ENCODE measurements at places on chromosomes 5 and 9.

GRCh38 chr9:1535051-1535450, 480.1 kb upstream of the SMARCA2 start:
- DNase-seq = no peak

- DNase-seq = no peak
Observed at GRCh38 chr9:12014488-12014887, 678.7 kb upstream of the TYRP1 start.

- no peak for DNase-seq
Observed at GRCh38 chr5:158234323-158235158, 375.6 kb upstream of the CLINT1 start.

GRCh38 chr5:151721087-151721646, 34.5 kb upstream of the SPARC start:
- no peak for DNase-seq

GRCh38 chr5:59798862-59799667, 94.5 kb downstream of the PDE4D start:
- DNase-seq = peak; percentile 56

DNA sequence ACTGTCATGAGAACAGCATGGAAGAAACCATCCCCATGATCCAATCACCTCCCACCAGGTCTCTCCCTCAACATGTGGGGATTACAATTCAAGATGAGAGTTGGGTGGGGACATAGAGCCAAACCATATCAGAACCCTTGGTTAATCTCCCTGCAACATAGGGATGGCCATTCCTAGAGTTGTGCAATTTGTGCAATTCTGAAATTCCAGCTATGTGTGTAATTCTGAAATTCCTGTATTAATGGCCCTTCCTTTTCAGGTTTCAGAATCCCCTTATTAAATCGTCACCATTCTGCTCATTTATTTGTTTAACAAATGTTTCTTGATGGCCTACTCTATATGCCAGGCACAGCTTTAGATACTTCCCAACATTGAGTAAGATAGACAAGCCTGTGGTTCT, 282.6 kb downstream of the SMARCA2 start:
- no peak for DNase-seq

- peak; percentile 42 for DNase-seq
Observed at GRCh38 chr5:148957591-148958202, 105.2 kb downstream of the SH3TC2 start.

GRCh38 chr9:136700959-136701667, 11.3 kb upstream of the DIPK1B start:
- no peak for DNase-seq

DNA sequence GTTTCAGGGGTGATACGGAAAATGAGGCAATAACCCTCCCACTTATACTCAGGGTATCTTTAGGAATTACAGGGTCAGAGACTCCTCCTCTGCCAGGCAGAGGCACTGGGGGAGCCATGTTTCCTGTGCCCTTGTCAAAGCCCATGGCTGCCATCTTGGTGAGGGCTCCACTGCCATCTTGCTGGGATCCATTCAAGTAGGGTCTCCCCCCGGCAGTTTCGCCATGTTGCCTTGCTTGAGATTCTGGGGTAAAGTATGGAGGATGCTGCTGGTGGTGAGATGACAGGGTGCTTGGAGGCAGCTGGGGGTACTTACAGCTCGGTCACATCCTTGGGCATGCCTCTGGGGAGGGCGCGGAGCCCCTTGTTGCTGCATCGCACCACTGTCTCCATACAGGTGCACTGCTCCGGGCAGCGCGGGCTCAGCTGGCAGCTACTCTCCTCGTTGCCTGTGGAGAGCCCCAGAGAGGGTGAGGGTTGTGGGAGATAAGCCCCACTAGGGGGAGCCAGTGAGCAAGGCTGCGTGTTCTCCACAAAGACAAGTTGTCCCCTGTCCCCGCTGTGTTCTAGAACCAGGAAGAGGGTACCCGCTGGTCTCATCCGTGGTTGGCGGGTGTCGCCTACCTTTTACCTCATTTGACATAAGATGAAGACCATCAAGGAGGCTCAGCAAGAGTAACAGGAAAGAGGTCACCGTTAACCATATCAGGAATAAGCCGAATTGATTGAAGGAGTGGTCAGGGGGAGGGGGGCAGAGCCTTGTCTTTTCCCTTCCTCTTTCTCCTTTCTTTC, 169.0 kb upstream of the PANK3 start:
- peak; percentile 25 for DNase-seq

DNA sequence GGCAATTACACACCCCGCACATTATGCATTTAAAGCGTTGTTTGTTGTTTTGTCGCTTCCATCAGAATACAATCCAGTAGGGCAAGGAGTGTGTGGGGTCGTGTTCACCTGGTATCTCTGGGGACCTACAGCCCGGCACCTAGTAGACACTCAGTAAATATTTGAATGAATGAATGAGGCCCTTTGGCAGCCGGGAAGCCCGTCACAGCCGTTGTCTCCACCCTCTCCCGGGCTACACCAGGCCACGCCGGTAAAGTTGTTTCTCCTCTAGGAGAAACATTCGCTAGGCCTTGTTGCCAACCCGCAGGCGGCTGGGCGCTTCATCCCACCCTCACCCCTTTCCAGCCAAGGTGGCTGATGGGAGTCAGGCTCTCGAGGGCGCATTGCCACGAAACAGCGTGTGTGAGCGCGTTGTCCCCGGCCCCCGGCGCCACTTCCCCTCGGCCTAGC, 876 bp upstream of the JAK2 start:
- no peak for DNase-seq

DNA sequence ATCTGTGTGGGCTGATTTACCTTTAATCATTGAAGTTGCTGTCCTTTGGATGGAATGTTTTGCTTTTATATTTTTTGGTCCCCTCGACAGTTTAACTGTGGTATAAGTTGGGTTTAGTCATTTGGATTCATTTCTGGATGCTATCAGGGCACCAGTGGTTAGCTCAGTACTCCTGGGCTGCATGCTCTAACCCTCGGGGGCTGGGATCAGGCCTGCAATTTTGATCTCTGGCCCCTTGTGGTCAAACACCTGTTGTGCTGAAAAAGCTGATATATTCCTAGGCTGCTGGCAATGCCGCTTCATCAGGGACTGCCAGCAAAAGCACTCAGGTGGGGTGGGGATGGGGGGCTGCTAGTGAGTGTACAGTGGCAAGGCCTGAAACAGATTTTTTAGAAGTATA, 440.4 kb upstream of the RIOK2 start:
- no peak for DNase-seq

GRCh38 chr5:176612008-176612407, 2.1 kb upstream of the GPRIN1 start:
- DNase-seq = no peak

- peak; percentile 38 for DNase-seq
Observed at GRCh38 chr9:18979367-18979766, 53.6 kb downstream of the SAXO1 start.

GRCh38 chr5:133977858-133978257, 9.4 kb upstream of the C5orf15 start:
- DNase-seq = peak; percentile 78

- no peak for DNase-seq
Observed at GRCh38 chr5:60257596-60258271, 364.2 kb upstream of the PDE4D start.

DNA sequence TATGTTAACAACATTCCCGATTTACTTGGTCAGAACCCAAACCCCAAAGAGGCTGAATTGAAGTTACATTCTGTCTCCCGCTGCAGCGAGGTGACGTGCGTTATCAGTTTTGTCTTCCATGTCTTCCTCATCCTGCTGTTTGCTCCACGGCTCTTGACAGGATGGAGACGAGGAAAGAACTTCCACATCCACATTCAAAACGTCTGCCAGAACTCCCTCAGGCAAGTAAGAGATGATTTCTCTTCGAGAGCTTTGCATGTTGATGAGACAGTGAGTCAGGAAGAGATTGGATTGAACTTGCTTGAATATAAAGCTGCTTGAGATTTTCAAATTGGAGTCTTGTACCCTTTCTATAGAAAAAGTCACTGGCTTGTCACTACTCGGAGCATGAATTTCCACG, 242.6 kb downstream of the AUH start:
- DNase-seq = peak; percentile 37

- no peak for DNase-seq
Observed at GRCh38 chr9:72355153-72355552, 9.9 kb downstream of the ZFAND5 start.

All from cardiac fibroblast (primary cell).